ENCODE measurements at places on chromosomes 5 and 9.

DNA sequence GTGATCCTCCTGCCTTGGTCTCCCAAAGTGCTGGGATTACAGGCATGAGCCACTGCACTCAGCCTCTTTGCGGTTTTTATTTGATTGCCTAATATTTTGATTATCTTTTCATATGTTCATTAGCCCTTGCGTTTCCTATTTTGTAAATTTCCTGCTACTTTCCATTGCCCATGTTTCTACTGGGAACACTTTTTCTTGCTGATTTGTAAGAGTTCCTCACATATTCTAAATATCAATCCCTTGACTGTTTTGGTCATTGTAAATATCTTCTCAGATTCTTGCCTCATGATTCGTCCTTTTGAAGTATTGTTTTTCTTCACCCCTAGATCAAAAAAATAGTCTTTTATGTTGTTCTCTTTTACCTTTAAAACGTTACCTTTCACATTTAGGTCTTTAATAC lies 37.9 kb upstream of the TTC1 start:
- no peak for DNase-seq

DNA sequence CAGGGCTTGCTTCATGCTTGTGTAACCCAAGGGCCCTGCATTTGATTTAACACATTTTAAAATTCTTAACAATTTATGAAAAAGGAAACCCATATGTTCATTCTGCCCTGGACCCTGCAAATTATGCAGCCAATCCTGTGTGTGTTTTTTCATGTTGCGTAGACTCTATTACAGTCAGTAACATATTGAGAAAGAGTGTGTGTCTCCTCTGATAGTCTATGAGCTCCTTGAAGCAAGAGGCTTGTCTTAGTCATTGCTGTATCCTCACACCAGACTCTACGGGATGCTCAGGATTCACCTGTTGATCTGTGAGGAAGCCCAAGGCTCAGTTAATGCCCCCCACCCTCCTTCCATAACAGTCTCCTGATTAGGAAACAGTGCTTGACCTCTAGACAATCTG lies 177.3 kb upstream of the DMAC1 start:
- DNase-seq = no peak

DNA sequence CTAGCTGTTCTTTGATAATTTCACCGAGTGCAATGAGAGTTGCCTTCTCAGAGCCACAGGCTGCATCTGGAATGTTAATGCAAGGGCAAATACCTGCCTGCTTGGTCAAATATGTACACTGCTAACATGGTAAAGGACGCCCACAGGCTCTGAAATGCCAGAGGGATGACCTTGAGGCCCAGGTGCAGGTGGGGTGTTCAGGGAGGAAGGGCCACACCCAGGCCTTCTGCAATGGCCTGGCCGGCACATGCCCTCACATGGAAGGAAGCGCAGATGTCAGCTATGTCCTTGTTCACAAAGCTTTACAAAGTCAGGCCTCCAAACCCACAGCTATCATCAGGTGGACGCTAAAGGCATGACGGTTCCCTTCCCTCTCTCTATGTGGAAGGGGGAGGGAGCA lies 48.6 kb downstream of the HRH2 start:
- no peak for DNase-seq

- DNase-seq = no peak
These were observed 197.6 kb downstream of the KDM4C start for GRCh38 chr9:6955251-6955921.

DNA sequence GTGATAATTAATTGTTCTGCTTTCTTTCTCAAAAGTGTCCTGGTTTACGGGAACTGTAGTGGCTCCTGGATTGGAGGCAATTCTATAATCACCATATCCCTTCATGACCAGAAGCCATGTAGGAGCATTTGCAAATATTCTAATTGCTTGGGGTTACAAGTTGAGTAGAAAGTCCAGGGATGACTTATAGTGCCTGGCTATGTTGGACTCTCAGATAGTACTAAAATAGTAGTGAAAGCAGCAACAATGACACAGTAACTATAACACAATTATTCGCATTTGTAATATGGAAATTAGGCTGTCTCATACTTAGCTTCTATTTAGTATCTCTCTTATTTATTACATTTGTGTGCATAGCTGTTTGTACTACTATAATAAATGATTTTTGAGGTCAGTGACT lies 712.5 kb upstream of the GRAMD2B start:
- DNase-seq = no peak

- no peak for DNase-seq
These were observed 62.2 kb downstream of the RAD23B start for GRCh38 chr9:107345327-107345726.

- DNase-seq = no peak
These were observed 46.9 kb upstream of the UBAC1 start for GRCh38 chr9:136007934-136008692.

DNA sequence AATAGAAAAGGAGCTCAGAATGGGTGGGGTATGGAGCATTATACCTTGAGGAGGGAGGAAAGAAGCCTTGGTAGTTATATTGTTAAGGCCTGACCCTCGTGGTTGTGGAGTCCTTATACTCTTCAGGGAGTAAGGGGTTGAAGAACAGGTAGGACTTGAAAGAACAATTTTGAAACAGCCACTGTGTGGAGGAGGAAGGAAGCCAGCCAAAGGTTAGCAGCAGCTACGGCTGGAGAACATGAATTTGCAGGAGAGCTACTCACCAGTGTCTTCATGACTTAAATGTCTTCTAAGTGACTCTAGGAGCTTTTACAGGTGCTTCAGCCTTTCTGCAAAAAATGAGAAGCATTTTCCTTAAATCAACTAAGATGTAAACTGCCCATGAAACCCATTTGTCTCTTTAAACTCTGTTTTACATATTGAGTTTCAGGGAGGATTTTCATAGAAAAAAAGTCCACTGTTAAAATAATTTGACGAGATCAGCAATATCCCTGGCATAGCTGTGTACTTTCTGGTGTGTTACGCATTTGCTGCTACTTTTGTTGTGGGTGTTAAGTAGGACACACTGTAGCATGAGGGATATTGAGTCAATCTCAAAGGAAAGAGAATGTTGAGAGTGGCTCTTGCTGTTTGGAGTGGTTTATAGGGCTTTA lies 110.6 kb upstream of the ELL2 start:
- no peak for DNase-seq

DNA sequence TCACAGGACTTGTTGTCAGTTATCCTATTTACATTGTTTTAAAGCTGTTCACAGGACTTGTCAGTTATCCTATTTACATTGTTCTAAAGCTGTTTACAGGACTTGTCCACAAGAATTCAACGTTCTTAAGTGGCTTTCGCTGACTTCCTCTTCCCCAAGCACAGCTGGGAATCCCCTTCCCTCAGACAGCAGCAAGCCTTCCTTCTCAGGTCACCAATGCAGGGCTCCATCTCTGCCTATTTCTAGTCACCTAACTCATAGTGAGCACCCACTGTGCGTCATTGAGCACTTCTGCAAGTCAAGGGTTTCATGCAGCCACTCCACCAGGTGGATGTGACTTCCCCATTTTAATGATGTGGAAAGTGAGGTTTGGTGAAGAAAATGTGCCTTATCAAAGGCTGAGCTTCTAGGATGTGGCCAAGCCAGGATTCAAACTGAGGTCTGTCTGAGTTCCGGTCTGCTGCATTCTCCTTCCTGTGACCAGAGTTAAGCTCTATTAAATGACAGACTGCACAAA lies 109.8 kb upstream of the ZNF462 start:
- peak; percentile 19 for DNase-seq

DNA sequence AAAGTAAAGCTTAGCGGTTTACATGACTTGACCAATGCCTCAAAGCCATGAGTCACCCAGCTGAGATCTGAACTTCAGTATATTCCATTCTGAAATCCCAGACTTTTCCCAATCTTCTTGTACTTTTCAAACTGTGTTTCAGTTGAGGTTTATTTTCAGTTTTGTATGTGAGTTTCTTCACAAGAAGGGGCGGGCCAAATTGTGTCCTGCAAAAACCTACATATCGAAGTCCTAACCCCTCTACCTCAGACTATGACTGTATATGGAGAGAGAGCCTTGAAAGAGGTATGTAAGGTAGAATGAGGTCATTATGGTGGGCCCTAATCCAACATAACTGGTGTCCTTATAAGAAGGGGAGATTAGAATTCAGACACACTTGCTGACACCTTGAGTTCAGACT lies 666 bp upstream of the TLR4 start:
- DNase-seq = no peak

DNA sequence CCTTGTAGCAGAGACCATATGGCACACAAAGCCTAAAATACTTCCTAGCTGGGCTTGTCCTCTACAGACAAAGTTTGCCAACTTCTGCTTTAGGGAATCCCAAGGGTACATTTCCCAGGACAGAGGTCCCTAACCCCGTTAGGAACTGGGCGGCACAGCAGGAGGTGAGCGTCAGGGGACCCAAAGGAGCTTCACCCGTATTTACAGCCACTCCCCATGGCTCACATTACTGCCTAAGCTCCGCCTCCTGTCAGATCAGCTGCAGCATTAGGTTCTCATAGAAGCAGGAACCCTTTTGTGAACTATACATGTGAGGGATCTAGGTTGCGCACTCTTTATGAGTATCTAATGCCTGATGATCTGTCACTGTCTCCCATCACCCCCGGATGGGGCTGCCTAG lies 88.5 kb upstream of the TRPM3 start:
- DNase-seq = no peak

- no peak for DNase-seq
These were observed 6.3 kb upstream of the PSD2 start for GRCh38 chr5:139789116-139789844.

DNA sequence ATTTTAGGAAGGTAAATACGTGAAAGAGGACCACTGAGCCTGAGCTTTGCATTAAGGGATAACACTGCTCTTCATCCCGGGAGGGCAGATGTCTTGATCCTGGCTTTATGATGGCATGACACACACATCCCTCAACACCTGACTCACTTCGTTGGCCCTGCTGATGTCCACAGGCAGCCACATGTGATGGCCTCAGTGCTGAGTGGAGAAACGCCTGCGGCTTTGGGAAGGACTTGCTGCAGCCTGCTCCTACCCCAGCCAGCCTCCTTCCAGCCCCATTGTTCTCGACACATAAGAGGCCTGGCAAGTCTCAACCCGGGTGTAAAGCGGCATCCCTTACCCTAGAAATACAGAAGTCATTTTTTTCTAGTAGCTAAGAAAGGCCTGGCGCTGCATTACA lies 169.0 kb downstream of the SYK start:
- DNase-seq = no peak

GRCh38 chr9:125774106-125774505 lies 26.9 kb downstream of the PBX3 start:
- DNase-seq = no peak

- peak; percentile 24 for DNase-seq
These were observed 831 bp upstream of the TBC1D9B start for GRCh38 chr5:179908528-179908927.

GRCh38 chr5:142091012-142091411 lies 17.6 kb upstream of the NDFIP1 start:
- no peak for DNase-seq

- no peak for DNase-seq
These were observed 95.0 kb downstream of the MRPS27 start for GRCh38 chr5:72224946-72225463.

GRCh38 chr5:154647114-154647760 lies 107.9 kb upstream of the LARP1 start:
- peak; percentile 29 for DNase-seq

- no peak for DNase-seq
These were observed 1.3 kb downstream of the ADRB2 start for GRCh38 chr5:148827723-148828122.

DNA sequence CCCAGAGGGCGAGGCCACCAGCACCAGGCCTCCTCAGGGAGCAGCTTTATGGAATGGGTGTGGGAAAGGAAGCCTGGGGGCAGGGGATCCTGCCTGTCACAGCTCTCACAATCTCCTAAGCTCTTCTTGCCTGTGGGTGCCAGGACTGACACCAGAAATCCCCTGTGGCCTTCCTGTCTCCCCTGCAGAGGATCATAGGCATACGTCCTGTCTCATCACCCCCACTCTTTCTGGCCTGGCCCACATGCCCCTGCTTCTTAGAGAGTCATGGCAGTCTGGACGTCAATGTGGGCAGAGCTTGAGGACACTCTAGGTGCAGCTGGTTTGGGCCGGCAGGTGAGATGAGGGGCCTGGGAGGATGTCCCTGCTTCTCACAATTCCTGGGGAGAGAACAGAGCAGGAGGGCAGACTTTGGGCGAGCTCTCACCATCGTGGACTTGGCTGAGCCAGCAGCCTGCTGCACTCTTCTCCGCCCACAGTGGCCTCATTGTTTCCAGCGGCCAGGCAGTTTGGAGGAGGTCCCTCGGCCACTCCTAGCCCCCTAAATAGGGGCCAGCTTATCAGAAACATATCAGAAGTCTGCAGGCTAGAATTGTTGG lies 67.3 kb upstream of the ZFR start:
- DNase-seq = peak; percentile 75

DNA sequence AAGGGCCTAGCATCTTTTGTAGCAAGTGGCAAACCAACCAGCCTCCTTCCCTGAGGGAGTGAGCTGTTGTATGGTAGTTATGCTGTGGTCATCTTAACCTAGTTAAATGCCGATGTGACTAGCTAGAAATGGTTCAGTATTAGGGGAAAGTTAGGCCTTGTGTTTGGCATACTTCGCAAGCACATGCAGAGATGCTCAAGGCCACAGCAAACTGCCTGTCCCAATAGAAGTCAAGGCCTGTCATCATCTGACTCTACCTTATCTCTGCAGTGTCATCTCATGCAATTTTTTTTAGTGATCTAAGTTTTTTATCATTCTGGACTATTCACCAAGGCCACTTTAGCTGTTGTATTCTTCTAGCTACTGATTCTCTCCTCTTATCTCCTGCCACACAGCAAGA lies 5.2 kb upstream of the EXOSC3 start:
- DNase-seq = no peak

DNA sequence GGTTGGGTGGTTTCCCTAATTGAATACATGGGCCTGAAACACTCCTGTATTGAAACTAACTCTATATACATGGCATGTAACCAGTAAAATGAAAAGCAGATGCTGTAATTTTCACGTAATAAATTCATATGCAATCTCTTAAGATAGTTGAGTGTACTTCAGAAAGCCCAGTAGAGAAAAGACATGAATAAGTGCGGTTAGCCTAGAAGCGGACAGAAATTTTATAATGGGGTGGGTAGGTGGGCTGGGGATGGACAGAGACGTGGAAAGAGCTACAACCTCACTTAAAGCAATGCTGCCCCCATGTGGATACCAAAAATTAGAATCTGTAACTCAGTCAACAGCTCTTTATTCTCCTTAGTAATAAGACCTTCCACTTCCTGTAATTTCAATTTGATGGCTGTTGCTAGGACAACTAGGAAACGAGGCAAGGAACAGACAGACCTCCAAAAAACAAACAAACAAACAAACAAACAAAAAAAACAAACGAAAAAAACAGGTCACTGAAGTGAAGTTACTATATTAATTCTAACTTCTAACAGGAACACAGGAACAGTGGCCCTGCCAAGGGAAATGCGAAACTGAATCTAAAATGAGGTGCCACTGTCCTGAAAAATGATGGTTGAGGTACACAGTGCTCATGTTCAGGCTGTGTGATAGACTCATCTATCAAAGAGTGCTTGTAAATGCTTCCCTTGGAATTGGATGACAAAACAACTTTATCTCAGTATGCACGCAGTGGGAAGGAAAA lies 103.4 kb upstream of the GNA14 start:
- peak; percentile 33 for DNase-seq

GRCh38 chr9:71984403-71984802 lies 73.0 kb downstream of the C9orf85 start:
- DNase-seq = no peak

Measured in CD8-positive, alpha-beta T cell (primary cell).